Stimulated activated CD4-positive, alpha-beta T cell treated with anti-CD3 and anti-CD28 coated beads, Interleukin-2, amount 100 ng/mL, for 24 hours (primary cell): ENCODE measurements at places on chromosomes 1 and 21.

- no peak for DNase-seq
These were observed 21.3 kb upstream of the CNIH3 start for GRCh38 chr1:224594851-224595250.

GRCh38 chr1:110508028-110508940, 10.7 kb downstream of the KCNA10 start:
- no peak for DNase-seq

GRCh38 chr21:21750124-21750825, 752.1 kb downstream of the NCAM2 start:
- no peak for DNase-seq

- no peak for DNase-seq
These were observed 11.3 kb upstream of the RHEX start for GRCh38 chr1:206041640-206042039.

DNA sequence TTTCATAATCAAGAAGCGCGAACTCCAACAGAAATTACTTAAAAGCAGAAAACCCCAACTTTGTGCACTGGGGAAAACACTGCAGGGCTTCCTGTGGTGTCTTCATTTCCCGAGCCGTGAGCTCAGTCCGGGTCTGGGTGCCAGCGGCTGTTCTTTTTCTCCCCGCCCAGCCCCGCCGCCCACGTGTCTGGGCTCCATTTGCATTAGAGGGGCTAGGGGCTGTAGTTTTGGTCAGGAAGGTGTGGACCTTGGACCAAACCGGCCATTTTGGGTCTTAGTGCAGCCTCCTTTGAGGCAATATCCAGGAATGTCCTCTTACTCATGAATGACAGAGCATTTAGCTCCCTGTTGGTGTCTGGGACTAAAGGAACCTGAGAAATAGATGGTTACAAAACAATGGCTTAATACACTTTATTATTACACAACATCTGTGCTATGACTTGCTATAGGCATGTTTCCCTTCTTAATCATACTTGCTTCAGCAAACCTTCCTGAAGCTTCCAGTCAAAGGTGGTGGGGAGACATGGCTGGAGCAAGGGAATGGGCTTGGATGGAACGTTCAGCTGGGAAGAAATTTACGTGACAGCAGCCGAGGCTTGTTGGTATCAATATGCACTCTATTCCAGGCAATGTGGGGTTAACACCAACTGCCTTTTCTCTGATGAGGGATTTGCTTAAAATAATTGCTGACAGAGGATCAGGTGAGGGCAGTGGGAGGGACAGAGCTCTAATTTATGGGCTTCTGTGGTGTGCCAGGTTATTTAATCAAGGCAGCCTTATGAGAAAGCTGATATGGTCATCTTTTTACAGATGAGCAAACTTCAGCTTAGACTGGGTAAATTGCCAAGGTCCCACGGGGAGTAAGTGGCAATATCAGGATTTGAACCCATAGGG, 1.1 kb downstream of the AGTRAP start:
- peak; percentile 43 for DNase-seq

DNA sequence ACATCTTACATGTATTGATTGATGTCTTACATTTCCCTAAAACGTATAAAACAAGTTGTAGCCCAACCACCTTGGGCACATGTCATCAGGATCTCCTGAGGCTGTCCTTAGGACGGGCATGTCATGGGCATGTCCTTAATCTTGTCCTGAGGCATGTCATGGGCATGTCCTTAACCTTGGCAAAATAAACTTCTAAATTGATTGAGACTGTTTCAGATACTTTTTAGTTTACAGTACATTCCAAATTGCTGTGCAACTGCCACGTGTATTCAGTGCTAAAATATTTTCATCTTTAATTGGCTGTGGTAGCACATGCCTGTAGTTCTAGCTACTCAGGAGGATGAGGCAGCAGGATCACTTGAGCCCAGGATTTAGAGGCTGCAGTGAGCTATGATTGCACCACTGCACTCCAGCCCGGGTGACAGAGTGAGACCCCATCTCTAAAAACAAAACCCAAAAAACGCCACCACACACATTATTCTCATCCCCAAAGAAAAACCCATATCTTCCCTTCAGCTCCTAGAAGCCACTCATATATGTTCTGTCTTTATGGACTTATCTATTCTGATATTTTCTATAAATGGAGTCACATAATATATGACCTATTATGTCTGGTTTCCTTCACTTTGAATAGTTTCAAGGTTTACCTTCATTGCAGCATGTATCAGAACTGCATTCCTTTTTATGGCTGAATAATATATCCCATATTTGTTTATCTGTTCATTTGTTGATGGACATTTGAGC, 96.0 kb upstream of the BTG3 start:
- DNase-seq, result no peak

DNA sequence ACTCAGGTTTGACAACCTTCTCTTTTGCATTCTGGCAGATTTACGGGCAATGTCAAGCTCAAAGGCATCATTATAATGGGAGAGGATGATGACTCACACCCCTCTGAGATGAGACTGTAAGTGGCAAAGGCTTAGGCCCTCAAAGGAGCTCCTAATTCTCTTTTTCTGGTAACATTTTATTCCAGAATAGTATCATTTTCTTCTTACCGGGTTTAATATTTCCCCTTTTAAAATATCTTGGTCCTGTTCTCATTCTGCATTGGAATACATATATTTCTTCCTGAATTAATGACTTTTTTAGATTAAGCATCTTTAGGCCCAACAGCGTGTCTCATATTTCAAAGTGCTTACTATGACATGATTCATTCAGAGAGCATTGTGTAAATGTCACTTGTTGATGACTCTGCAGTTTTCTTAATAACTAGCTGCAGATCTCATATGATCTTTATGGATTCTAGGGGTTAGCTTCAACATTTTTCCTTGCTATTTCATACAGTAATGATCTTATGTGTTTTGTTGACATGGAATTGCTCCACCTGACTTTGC, 1.7 kb downstream of the PITHD1 start:
- no peak for DNase-seq

GRCh38 chr1:147641291-147641690, 29.0 kb downstream of the ACP6 start:
- no peak for DNase-seq

DNA sequence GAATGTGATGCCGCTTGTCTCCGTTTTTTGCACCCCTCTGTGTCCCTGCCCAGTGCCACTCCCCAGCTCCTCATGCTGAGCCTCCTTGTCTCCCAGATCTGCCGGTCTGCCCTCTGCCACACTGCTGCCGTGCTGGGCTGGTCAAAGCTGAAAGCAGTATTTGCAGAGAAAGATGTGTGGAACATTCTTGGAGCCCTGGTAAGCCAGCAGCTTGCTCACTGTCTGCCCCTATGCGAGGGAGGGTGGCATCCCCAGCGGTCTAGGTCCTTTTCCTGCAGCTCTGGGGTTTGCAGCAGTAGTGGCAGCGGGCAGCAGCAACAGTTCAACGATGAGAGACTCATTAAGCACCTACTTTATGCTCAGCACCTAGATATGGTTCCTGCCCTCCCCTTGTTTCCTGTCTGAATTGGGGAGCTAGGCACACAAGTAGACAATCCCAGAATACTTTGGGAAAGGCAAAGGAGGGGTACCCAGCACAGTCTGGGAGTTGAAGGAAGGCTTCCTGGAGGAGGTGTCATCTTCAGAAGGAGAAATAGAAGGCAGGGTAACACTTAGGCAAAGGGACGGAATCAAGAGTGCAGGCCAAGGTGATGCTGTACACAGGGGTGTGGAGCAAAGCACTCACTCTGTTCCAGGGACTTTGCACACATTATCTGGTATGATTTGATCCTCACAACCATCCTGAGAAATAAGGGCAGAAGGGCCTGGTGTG, 63.1 kb downstream of the KIF21B start:
- no peak for DNase-seq

- DNase-seq, result peak; percentile 62
These were observed 15.9 kb downstream of the RNU5D-1 start for GRCh38 chr1:44714944-44715571.

DNA sequence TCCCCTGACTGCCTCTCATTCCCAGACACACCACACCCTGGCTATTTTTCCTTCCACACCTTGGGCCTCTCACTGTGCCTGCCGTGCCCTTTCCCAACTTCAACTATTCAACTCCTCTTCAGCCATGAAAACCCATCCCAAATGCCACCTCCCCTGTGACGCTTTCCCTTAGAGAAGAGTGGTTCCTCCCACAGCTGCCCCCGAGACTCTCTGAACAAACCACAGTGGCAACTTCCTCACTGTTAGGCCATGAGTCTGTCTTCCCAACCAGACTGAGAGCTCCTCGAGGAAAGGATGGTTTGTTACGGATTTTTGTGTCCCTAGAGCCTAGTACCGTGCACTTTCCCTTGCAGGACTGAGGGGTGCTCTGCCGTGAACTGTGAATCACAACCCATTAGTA, 59.2 kb downstream of the LRRN2 start:
- no peak for DNase-seq

- DNase-seq, result no peak
These were observed 346.9 kb downstream of the PBX1 start for GRCh38 chr1:164905869-164906268.
